ENCODE measurements at places on chromosomes 4 and X.

- no peak for DNase-seq
Observed at GRCh38 chr4:3531318-3531878, 824 bp downstream of the LRPAP1 start.

- DNase-seq = no peak
Observed at GRCh38 chr4:86834901-86835300, 14.3 kb downstream of the SLC10A6 start.

GRCh38 chrX:18892899-18893298 lies 91.0 kb downstream of the PHKA2 start:
- no peak for DNase-seq

DNA sequence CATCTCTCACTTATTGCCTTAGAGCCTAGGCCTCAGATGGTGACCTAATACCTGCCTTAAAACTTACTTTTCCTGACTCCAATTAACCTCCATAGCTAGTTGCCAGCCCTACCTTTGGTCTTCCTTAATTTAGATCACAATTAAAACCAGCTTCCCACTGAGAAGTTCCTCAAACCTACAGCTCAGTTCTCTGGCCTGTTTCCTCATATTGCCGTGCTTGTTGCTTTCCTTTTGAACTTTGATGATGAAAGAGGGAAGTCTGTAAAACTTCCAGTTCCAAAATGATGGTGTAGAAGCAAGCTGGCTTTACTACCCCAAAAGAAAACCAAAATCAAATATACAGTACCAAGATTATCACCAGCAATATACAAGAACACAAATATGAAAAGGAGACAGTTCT lies 28.9 kb upstream of the CAMK2D start:
- DNase-seq = no peak

GRCh38 chrX:793216-793770 lies 162.7 kb downstream of the SHOX start:
- no peak for DNase-seq

DNA sequence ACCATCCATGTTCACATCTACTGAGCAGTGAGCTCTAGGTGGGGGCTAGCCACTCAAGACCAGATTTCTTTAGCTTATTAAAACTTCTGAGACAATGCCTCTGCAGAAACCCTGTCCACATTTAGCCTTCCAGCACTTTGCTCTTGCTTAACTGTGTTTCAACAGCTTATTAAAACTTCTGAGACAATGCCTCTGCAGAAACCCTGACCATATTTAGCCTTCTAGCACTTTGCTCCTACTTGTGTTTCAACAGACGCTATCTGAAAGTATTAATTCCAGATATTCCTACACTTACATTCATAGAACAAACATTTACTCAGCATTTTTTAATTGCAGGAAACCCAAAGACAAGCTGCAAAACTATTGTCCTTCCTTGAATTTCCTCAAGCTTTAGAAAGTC lies 91.9 kb downstream of the SEL1L3 start:
- DNase-seq = no peak

GRCh38 chr4:174674305-174674840 lies 152.1 kb upstream of the HPGD start:
- DNase-seq = no peak

DNA sequence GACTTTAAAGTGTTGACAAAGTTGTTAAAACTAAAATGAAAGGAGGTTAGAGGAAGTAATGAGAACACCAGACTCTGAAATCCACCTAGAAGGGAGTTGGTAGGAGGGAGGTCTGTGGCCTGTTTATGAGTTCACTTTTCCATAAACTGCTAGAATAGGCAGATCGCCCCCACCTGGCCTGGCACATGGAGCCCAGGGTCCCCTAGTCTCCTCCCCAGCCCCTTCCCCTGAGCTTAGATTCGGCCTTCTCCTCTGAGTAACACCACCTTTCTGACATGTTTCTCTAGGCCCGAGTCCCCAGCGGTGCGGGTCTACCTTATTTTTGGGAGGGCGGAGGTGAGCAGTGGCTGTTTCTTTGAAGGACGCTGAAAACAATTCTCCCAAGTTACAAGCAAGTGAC lies 54.5 kb upstream of the FAT1 start:
- no peak for DNase-seq

GRCh38 chrX:102860235-102860634 lies 76.8 kb upstream of the RAB40AL start:
- DNase-seq = no peak

GRCh38 chr4:33802578-33802977 lies 2441.7 kb downstream of the ARAP2 start:
- no peak for DNase-seq

DNA sequence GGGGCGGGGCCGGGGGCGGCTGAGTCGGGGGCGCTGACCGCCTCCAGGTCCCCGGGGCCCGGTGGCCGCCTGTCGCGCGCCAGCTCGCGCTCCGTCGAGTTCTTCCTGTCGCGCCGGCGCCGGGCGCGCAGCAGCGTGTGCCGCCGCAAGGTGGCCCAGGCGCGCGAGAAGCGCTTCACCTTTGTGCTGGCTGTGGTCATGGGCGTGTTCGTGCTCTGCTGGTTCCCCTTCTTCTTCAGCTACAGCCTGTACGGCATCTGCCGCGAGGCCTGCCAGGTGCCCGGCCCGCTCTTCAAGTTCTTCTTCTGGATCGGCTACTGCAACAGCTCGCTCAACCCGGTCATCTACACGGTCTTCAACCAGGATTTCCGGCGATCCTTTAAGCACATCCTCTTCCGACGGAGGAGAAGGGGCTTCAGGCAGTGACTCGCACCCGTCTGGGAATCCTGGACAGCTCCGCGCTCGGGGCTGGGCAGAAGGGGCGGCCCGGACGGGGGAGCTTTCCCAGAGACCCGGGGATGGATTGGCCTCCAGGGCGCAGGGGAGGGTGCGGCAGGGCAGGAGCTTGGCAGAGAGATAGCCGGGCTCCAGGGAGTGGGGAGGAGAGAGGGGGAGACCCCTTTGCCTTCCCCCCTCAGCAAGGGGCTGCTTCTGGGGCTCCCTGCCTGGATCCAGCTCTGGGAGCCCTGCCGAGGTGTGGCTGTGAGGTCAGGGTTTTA lies 1.5 kb downstream of the ADRA2C start:
- no peak for DNase-seq

- DNase-seq = no peak
Observed at GRCh38 chr4:60945641-60946040, 254.5 kb upstream of the ADGRL3 start.

- no peak for DNase-seq
Observed at GRCh38 chr4:157220371-157220881, at the start of gene GRIA2. Gene GRIA2, plus strand, starts transcription at chr4:157220728. Its CDS starts 315 bp downstream, at chr4:157221043.

DNA sequence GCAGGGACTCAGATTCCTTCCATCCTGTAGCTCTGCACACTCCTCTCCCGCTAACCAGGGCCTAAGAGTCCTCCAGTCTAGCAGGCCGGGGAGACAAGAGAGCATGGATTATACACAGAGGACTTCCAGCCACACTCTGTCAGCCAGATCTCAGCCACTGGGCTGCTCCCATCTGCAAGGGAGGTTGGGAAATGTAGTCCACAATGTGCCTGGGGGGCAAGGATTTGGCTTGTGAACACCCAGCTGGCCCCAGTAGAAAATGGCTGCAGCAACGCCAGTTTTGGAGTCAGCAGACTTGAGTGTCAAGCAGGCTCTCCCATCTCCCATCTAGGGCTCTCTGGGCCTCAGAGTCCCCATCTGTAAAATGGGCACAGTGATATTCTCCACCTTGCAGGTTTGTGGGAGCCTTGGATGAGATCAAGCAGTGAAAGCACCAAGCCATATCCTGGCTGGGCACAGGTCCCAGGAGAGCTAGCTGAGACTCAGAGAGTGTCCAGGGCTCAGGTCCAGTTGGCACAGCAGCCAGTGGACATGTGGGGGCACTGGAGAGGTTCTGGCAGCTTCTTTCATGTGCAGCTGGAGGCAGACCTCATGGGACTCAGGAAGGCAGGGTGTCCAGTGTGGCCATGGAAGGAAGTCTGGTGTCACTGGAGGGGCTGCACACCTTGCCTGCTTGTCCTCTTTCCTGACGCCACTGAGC lies 14.6 kb downstream of the PSAPL1 start:
- DNase-seq = no peak

DNA sequence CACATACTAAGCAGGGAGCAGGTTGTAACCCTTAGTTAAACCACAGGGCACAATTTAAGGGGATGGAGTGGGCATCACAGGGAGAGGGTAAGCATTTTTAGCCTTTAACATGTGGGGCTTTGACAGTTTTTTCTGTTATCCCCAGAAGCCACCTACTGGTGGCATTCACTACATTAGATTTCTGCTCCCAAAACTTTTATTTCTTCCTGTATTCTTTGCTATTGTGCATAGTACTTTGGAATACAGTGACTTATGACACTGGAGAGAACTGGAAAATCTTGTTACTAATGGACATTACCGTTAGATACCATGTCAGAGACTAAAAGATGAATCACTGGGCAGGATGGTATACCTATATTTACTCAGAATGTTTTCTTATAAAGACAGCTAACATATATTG lies 7.3 kb downstream of the TRIM75 start:
- DNase-seq = no peak

DNA sequence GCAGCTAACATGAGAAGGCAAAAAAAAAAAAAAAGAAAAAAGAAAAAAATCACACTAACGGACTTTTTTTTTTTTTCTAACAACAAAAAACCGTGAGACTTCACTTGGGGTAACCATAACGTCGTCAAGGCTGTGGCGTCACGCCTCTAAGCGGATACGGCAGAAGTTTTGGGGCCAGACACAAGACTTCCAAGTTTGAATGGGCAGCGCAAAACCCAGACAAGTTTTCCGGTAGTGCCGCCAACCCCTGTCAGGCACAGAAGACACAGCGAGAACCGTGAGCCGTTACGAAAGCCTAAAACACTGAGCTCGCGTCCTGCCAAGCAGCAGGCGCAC lies 556 bp upstream of the SMARCA5 start:
- no peak for DNase-seq

GRCh38 chr4:1611501-1611870 lies 72.6 kb downstream of the FAM53A start:
- DNase-seq = no peak

DNA sequence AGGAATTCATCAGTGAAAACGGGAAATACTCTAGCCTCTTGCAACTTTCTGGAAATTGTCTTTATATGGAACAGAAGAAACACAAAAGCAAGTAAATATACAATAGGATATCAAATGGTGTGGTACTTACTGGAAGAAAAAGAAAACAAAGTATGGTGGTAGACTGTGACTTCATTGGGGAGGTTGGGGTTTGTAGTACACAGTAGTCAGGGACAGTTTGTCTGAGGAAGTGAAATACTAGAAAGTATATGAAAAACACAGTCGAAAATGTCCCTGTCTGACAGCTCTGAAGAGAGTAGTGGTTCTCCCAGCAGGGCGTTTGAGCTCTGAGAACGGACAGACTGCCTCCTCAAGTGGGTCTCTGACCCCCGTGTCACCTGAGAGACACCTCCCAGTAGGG lies 390.0 kb upstream of the NWD2 start:
- DNase-seq = no peak

DNA sequence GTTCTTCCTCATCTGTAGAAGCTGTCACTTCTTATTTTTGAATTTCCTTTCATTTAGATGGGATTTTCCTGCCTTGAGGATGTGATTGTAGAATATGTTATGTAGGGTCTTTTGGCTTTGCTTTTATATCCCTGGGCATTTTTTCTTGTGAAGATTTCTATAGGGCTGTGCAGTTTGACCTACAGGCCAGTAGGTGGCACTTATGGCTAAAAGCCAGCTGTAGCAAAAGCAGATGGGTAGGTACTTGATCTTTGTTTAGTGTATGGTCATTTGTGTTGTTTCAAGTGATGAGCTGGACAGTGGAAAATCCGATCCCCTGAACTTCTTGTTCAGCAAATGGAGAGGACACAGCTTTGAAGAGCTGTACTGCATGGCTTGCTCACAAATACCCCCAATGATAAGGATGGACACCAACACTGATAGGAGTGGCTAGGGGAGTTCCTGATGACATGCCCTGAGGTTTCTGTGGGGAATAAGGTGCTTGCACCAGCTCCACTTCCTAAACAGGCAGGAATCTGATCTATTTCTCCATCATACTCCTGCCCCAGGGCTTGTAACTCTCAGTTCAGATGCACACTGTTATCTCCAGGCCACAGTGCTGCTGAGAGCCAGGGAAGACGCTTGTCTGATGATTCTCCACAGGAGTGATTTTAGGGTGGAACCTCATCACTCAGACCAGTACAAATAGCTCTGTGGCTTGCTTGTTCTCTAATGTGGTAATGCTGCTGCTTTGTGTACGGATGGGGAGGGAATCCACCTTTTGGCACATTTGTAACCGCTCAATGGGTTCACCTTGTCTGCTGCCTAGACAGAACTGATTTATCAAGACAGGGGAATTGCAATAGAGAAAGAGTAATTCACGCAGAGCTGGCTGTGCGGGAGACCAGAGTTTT lies 417.1 kb upstream of the MAGEB16 start:
- DNase-seq = no peak

GRCh38 chrX:903116-903515 lies 272.5 kb downstream of the SHOX start:
- no peak for DNase-seq

- no peak for DNase-seq
Observed at GRCh38 chrX:77969538-77969937, at the start of gene PGAM4. Gene PGAM4, minus strand, starts transcription at chrX:77969638. Its CDS starts 0 bp downstream, at chrX:77969638.

- DNase-seq = no peak
Observed at GRCh38 chrX:54181202-54181953, 1.7 kb downstream of the FAM120C start.

- no peak for DNase-seq
Observed at GRCh38 chr4:139489638-139490037, 35.7 kb downstream of the RAB33B start.

DNA sequence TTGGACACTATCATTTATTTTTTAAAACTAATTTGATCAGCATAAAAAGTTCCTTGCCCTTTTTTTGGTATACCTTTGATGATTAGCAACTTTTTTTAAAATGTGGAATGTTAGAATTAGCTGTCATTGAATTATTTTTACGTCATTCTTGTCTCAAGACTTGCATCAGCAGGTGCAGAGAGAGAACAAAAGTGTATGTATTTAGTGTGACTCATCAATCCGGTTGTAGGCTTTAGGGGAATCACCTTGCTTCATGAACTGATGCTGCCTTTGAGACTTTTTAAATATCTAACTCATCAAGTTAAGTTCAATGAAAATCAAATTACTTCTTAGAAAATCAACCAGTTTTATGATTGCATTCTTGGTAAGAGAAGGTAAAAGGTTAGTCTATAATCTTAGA lies 125.1 kb downstream of the ARX start:
- DNase-seq = no peak

- no peak for DNase-seq
Observed at GRCh38 chrX:43456063-43456462, 200.0 kb upstream of the MAOA start.

GRCh38 chr4:48907706-48908477 lies 1.3 kb upstream of the OCIAD2 start:
- no peak for DNase-seq

GRCh38 chrX:115448146-115448545 lies 112.8 kb upstream of the PLS3 start:
- DNase-seq = no peak
